ENCODE measurements at places on chromosomes 1 and 21.

GRCh38 chr1:30386156-30386926 lies 337.0 kb downstream of the MATN1 start:
- no peak for DNase-seq

GRCh38 chr1:111463029-111463683 lies 10.6 kb upstream of the C1orf162 start:
- DNase-seq = peak; percentile 82

- no peak for DNase-seq
Measured at GRCh38 chr1:185358957-185359356, 41.9 kb upstream of the IVNS1ABP start.

- no peak for DNase-seq
Measured at GRCh38 chr1:210652329-210652954, 323.7 kb downstream of the HHAT start.

DNA sequence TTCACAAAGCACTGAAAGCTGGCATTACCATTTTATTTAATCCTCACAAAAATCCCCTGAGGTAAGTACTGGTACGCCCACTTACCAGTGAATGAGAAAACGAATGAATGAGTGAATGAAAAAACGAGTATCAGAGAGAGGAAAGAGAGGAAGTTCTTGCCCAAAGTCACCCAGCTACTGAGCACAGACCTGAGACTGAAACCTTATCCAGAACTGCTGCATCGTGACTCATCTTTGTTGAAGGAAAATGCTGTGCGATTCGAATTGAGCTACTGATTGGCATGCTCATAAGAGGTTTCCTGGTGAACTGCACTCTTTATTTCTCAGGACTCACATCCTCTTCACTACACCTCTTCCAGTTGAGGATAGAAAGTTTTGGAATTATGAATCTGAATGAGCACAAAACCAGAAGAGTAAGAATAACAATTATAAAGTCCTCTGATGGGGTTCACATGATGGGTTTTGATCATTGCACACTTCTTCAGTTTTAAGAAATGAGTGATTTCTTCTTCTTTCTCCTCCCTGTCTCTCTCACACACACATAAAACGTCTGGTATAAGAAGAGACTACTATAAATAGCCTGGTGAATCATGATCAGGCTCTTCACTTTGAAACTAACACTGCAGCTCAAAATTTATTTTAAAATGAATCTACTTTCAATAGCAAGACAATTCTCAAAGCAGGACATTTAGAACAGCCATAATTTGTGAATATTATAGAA lies 32.1 kb downstream of the IL12RB2 start:
- DNase-seq = peak; percentile 86

DNA sequence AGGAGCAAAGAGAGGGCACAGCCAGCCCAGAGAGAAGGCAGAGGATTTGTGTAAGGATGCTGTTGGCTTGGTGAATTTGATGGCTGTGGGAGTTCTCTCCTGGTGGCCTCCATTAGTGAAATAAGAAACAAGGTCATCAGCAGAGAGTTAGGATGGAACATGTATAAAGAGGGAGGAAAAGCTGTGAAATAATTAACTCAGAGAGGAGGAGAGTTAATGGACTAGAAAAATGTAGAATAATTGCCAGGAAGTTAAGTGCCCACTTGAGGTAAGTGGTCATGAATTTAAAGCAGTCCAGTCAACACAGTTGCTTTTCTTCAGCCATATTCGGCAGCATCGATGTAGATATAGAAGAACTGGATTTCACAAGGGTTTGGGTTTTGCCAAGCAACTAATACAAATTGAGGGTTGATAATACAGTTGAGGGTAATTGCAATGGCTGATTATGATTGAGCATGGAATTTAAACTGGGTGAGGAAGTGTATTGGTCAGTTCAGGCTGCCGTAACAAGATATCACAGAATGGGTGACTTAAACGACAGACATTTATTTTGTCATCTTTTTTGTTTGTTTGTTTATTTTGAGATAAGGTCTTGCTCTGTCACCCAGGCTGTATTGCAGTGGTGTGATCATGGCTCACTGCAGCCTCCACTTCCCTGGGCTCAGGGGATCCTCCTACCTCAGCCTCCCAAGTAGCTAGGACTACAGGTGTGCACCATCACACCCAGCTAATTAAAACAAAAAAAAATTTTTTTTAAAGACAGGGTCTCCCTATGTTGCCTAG lies 31.7 kb upstream of the KLF17 start:
- no peak for DNase-seq

- DNase-seq = no peak
Measured at GRCh38 chr1:172700556-172700955, 41.7 kb downstream of the FASLG start.

DNA sequence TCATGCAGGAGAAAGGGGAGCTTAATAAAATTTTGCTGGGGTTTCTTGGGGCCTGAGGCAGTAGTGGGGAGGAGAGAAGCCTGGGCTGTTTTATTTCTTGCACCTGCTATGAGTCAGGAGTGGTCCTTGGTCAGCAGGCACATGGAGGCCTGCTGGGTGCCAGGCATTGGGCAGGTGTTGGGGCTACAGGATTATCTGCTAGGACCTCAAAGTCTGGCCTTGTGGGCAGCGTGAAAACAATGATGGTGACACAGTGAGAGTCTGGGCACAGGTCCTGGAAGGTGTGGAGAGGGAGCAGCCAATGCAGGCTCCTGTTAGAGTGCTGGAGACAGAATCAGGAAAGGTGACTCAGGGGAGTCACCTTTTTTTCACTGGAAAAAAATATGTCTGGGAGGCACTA lies 17.2 kb downstream of the ROR1 start:
- DNase-seq = peak; percentile 17

- peak; percentile 100 for DNase-seq
Measured at GRCh38 chr1:206503591-206504362, 3.6 kb upstream of the RASSF5 start.

DNA sequence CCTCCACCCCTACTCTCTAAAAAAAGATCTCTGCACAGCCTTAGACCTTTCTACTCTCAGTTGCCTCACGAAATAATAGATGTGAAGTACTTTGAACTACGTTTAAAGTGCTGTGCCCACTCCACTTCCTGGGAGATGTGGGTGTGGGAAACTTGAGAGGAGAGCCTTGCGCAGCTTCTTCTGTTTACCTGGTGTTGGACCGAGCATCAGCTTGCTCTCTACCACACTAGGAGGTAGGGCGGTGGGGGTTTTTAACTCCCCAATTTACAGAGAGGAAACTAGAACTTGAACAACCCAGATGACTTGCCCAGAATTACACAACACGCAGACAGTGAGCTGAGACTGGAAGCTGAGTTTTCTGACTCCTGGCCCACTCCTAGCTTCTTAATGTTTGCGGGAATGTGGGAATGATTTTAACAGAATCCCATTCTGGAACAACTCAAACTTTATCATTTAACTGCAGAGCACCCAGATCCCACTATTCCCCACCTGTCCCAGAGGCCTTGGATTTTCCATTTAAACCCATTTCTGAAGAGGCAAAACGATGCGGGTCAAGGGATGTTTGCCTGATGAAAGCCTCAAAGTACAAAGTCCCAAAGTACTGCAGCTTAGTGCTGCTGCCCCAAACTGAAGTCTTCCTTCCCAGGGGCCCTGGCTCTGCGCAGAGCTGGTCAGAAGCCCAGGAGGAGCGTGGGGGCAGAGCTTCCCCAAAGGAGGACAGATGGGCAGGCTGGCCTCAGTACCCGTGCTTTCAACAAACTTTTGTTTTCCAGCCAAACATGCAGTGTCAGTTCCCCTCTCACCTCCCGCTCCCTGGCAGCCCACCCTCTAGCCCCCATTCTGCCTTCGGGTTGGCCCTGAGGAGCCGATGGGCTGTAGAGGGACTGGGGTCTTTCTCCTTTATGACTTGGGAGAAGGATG lies 19.0 kb downstream of the BTG2 start:
- no peak for DNase-seq

DNA sequence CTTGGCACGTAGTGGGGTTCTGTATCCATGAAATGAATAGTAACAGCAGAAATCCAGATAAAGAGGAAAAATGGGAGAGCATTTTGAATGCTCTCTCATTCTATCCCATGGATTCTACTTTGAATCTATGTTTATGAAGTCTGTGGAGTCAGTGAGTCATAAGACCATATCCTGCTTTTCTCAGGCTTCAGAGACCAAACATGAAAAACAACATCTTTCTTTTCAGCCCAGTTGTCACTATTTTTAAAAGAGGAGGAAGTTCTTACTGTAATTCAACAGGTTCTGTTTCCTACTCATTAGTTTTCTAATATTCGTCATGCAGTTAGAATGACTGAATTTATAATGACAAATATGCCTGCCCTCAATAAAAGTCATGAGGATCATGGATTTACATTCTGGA lies 39.4 kb upstream of the CD55 start:
- peak; percentile 85 for DNase-seq

GRCh38 chr1:241213139-241213538 lies 143.9 kb downstream of the RGS7 start:
- DNase-seq = peak; percentile 81

- DNase-seq = no peak
Measured at GRCh38 chr1:175646439-175647209, 96.8 kb downstream of the TNR start.

- DNase-seq = peak; percentile 31
Measured at GRCh38 chr21:25569084-25569483, 38.2 kb downstream of the MRPL39 start.

DNA sequence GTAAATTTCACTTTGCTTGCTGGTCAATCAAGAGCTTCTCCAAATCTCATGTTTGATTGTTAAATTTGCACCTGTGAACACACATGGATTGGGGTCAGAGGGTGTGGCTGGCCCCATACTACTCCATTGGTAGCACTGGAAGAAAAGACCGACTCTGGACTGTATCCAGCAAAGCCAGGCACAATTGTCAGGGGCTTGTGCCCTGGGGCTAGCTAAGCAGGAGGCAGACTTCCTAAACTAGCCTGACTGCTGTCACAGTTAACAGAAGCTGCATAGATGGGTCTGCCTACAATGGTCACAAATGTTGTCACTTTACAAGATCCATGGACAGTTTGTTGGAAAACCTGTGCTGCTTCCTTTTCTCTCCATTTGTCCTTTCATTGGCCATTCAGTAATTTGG lies 421.0 kb downstream of the DSCAM start:
- no peak for DNase-seq

GRCh38 chr1:29639156-29639736 lies 402.9 kb downstream of the PTPRU start:
- DNase-seq = peak; percentile 52

GRCh38 chr1:181100015-181100905 lies 11.8 kb downstream of the IER5 start:
- DNase-seq = peak; percentile 70

DNA sequence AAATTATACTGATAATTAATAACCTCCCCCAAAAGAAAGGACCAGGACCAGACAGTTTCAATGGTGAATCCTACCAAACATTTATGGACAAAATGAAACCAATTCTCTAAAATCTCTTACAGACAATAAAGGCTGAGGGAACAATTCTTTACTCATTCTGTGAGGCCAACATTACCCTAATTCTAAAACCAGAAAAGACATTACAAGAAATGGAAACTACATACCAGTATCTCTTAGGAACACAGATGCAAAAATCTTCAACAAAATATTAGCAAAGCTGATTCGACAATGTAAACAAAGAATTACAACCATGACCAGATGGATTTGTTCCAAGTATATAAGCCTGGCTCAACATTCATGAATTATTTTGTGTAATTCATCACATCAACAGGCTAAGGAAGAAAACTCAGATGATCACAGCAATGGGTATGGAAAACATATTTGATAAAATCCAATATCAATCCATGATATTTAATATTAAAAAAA lies 8.6 kb downstream of the TMED5 start:
- DNase-seq = peak; percentile 23

GRCh38 chr1:29579821-29580425 lies 343.6 kb downstream of the PTPRU start:
- DNase-seq = peak; percentile 85

- DNase-seq = no peak
Measured at GRCh38 chr1:19310061-19310460, 1.9 kb downstream of the AKR7A2 start.

- peak; percentile 36 for DNase-seq
Measured at GRCh38 chr1:1407636-1408318, 684 bp upstream of the MRPL20 start.

GRCh38 chr1:87916965-87917364 lies 588.3 kb downstream of the LMO4 start:
- DNase-seq = peak; percentile 10

GRCh38 chr1:160061369-160062229 lies 8.4 kb downstream of the KCNJ10 start:
- peak; percentile 10 for DNase-seq

GRCh38 chr1:41714638-41715389 lies 203.9 kb downstream of the HIVEP3 start:
- peak; percentile 37 for DNase-seq

- DNase-seq = no peak
Measured at GRCh38 chr21:41451753-41452676, 26.0 kb downstream of the MX1 start.

GRCh38 chr1:180644526-180645192 lies 12.8 kb downstream of the XPR1 start:
- no peak for DNase-seq

DNA sequence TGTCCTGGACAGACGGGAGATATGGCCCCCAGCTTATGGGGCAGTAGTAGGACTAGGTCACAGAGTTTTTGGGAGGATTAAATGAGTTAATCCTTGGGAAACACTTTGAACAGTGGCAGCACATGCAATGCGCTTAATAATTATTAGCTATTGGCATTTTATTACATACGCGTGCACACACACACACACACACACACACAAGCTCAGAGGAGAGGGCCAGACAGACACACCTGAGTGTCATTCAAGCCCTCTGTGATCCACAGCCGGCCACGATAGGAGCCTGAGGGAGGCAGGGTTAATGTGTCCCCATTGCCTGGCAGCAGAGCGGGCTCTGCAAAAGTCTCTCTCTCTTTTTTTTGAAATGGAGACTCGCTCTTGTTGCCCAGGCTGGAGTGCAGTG lies 37.9 kb downstream of the EPHA2 start:
- DNase-seq = no peak

DNA sequence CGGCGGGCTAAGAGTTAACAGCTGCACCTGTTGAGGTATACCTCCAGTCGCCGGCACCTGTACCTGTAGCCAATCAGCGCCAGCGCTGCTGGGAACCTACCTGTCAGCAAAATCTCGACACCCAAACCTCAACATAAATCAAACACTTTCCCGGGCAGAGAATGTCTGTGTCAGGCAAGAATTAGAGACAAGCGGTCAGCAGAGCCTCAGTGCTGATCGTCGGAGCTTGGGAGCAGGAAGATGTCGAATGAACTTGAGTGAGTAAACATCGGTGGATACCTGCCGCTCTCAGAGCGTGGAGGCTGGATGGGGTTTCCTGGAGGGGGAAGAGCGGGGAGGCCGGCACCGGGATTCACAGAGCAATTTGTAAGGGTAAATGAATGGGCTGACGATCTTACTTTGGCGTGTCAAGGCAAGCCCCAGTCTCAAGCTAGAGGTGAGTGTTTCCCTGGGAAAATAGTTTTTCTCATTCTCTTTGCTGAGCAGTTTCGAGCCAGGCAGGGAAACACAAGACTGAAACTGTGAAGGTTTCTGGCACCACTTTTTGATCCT lies at the start of gene GRHL3:
Gene GRHL3, plus strand, starts transcription at position 46 of the 552 bp plus-strand sequence. Its CDS starts 195 bp downstream, at position 241.
- peak; percentile 55 for DNase-seq

Data from M059J (cell line).